ENCODE measurements at places on chromosomes 12 and 14.

DNA sequence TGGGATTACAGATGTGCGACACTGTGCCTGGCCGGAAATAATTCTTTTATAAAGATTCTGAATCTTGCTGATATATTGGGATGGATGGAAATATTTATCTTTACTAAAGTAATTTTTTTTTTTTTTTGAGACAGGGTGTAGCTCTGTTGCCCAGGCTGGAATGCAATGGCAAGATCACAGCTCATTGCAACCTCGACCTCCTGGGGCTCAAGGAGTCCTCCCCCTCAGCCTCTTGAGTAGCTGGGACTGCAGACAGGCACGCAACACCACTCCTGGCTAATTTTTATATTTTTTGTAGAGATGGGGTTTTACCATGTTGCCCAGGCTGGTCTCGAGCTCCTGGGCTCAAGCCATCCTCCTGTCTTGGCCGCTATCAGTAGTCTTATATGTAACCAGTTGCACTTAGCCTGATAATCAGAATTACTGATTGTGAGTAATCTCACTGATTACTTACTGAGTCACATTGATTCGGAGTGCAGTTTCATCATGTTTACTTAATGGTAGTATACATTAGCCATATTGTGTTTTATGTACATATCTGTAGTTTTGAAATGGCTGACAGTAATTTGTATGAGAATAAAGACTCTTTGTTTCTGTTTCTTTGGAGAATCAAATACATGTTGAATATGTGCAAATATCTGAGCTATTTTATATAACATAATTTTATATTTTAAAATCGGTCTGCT is 50.4 kb upstream of the LRTM2 start:
- DNase-seq: no peak

- no peak for DNase-seq
These were observed 318.8 kb downstream of the NRXN3 start for GRCh38 chr14:78488938-78489337.

DNA sequence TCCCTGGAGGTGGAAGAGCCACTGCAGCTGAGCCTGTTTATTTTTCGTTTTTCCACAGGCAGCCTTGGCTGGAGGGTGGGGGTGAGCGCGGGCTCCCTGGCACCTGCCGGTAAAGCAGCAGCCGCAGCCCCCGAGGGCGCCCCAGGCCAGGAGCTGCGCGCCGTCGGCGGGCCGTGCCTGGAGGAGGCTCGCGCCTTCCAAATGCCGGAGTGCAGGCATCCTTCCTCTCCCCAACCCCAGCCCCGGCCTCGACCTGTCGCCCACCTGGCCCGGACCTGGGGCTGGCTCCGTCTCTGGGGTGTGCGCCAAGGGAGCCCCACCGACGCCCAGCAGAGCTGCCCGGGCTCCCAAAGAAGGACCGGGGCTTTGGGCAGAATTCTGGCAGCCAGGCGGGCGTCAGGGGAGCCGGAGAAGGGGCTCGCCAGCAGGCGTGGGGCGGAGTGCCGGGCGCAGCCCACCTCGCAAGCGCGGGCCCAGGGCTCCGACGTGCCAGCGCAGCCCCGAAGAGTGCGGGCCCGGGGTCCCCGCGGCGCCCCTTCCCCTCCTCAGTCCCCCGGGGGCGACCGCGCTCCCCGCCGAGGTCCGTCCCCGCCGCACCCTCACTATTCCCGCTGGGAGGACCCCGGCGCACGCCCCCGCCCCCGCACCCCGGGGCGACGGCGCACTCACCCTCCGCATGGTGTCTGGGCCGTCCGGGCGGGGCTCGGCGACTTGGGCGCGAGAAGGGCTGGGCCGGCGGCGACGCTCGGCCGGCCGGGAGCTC is 130.3 kb downstream of the NDUFA12 start:
- DNase-seq: no peak

DNA sequence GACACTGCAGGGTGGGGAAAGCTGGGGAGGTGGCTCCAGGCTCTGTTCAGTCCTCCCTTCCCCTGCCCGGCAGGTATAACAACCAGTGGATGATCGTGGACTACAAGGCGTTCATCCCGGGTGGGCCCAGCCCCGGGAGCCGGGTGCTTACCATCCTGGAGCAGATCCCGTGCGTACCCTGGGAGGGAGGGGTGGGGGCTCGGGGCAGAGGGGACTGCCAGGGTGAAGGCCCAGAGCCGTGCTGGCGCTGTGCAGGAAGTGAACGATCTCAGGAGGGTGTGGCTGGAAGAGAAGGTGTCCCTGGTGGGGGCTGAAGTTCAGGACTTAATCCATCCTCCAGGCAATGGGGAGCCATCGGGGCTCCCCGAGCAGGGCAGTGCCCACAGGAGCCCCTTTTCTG is 18.9 kb downstream of the SDS start:
- DNase-seq: no peak

DNA sequence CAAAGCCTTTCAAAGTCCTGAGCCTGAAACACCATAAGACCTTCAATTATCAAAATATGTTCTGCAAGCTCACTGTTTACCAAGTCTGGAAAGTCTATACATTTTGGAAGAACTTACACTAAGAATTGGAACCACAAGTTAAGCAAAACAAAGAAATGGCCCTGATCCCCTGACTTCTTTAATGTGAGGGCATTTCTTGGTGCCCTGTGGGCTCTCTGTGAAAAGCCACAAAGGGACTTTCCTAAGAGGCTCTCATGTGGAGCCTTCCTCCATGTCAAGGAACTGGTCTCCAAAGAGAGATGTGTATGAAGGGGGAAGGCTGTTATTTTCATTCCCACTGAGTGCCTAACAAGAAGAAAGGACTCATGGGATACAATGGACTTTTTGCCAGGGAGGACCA is 13.5 kb upstream of the MYH6 start:
- DNase-seq: no peak

- DNase-seq: no peak
These were observed 68.9 kb upstream of the BBS10 start for GRCh38 chr12:76417116-76417515.

- peak; percentile 60 for DNase-seq
These were observed 219.3 kb upstream of the NOS1 start for GRCh38 chr12:117580718-117581062.

DNA sequence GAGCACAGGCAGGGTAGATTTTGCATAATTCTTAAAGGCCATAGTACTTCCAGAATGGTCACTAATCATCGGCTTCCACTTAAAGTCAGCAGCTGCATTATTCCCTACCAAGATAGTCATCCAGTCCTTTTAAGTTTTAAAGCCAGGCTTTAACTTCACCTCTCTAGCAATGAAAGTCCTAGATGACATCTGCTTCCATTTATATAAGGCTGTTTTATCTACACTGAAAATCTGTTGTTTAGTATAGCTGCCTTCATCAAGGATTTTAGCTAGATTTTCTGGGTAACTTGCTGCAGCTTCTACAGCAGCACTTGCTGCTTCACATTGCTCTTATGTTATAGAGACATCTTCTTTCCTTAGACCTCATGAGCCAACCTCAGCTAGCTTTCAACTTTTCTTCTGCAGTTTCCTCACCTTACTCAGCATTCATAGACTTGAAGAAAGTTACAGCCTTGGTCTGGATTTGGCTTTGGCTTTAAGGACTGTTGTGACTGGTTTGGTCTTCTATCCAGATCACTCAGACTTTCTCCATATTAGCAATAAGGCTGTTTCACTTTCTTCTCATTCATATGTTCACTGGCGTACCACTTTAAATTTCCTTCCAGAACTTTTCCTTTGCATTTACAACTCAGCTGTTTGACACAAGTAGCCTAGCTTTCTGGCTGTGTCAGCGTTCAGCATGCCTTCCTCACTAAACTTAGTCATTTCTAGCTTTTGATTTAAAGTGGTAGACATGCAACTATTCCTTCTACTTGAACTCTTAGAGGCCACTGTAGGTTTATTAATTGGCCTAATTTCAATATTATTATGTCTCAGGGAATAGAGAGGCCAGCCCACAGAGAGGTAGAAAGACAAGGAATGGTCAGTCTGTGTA is 209.9 kb upstream of the GARIN2 start:
- DNase-seq: no peak

GRCh38 chr12:41339784-41340183 is 151.7 kb downstream of the PDZRN4 start:
- no peak for DNase-seq

DNA sequence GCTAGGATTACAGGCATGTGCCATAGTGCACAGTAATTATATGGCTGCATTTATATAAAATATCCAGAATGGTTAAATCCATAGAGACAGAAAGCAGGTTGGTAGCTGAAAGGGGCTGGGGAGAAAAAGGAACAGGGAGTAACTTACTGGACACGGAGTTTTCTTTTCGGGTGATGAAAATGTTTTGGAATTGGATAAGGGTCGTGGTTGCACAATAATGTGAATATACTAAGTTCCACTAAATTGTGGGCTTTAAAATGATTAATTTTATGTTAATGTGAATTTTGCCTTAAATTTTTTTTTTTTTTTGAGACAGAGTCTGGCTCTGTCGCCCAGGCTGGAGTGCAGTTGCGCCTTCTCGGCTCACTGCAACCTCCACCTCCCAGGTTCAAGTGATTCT is 70.1 kb upstream of the BDKRB2 start:
- DNase-seq: no peak

DNA sequence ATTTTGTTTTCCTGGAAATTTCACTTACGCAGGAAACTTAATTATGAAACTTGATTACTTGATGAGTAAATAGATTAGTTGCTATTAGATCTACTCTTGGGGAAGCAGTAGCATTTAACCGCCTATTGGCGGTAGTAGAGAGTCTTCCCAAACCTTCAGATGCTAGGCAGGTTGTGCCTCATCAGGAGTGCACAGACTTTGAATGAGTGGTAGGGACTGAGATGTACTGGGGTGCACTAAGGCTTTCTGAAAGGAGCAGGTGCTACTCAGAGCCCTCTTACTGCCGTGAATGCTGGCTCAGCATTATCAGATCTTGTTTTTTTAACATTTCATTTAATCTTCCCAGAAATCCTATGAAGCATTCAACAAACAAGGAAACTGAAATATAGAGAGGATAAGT is 7.7 kb downstream of the GATC start:
- no peak for DNase-seq

GRCh38 chr12:67382241-67382871 is 113.2 kb downstream of the CAND1 start:
- DNase-seq: no peak

- DNase-seq: no peak
These were observed 2.4 kb downstream of the CCDC63 start for GRCh38 chr12:110849221-110849620.

DNA sequence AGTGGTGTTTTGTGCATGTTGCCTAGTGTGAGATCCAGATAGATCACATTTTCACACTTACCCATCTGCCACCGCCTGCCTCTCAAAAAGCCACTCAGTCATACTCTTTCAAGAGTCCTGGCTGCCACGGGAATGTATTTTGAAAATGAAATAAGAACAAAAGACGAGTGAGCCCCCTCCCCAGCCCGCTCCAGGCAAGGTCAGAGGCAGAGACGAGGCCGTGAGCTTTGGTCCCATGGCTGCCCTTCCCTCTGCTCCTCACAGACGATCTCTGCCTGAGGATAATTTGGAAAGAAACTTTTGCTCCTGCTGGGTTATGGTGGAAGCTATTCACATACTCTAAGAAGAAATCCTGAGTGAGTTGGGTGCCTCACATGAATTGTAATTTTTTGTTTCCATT is 924.3 kb downstream of the BCL11B start:
- DNase-seq: no peak

DNA sequence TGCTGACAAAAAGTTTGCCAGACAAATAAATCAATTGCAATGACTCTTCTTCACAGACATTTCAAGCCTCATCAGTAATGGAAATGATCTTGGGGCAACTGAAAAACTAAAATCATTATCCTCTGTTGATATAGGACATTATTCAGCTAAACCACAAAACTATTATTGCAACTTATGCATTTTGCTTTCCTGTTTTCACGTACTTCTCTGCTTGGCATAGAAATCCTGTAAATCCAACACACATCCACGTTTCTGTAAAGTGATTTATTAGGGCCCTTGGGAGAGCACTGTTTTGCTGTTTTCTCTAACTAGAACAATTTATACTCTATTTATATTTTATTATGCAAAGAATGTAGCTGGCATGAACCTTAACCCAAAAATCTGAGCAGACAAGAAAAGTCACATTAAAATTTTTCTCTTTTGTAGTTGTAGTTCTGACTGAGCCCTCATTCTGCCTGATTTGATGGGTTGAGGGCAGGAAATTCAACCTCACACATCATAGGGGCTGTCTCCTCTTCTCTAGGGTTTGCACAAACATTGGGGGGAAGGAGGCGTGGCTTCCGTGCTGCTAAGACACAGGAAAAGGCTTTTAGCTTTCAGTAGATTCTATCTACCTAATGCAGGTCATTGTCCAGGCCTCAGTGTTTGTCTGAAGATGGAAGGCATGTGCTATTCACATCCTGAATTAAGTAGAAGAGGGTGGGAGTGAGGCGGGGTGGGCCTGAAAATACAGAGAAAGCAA is 11.5 kb upstream of the NUP107 start:
- no peak for DNase-seq

- no peak for DNase-seq
These were observed 112.8 kb upstream of the NAP1L1 start for GRCh38 chr12:76197283-76197682.

DNA sequence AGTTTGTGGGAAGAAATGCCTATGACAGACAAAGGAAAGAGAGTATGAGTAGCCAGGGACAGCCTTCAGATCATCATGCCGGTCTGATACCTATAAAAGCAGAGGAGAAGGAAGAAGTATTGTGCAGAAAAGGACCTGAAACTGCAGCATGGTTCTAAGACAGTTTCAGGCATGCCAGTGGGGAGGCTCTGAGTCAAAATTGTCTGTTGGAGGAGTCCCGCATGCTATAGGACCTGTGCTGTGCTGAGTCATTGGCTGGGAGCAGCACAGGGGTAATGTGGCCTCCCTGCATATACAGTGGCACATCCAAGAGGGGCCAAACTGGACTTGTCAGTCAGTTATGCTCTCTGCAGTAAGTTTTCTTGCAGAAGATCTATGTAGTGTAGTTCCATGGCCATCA is 40.7 kb downstream of the NEUROD4 start:
- no peak for DNase-seq

All from right hindlimb (tissue), 1 donor.